HS-27A (cell line): ENCODE measurements at places on chromosomes 16 and 17.

DNA sequence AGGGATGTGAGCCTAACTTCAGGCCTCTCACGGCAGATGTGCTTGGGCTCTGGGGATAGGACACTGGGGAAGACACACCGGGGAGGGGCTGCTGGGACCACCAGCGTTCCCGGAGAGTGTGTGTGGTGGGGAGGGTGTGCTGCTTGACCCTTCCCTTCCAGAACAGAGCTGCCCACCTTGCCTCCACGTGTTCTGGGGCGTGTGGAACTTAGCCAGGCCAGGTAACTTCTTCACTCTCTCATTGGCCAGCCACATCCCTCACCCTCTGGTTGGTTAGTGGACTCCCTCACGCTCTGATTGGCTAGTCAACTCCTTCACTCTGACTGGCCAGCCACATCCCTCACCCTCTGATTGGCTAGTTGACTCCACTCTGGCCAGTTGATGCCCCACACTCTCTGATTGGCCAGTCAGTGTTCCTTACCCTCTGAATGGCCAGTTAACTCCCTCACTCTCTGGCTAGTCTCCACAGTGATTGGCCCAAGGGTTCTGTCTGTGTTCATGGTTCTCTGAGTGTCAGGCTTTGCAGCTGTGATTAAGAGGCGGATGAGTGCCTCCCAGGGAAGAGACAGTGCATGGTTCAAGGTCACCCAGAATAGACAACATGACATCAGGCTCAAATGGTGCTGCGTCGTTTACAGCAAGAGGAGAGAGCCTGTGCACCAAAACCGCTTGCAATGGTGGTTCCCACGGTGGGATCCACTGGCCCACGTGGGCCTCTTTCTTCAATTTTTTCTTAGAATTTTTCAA, 10.0 kb downstream of the TMEM235 start:
- no peak for DNase-seq

GRCh38 chr16:53642094-53642493, 61.6 kb downstream of the RPGRIP1L start:
- no peak for DNase-seq

- DNase-seq: no peak
These were observed 20.7 kb downstream of the SPNS2 start for GRCh38 chr17:4519361-4519788.

- DNase-seq: no peak
These were observed 74.5 kb downstream of the DNAH17 start for GRCh38 chr17:78502611-78503148.

DNA sequence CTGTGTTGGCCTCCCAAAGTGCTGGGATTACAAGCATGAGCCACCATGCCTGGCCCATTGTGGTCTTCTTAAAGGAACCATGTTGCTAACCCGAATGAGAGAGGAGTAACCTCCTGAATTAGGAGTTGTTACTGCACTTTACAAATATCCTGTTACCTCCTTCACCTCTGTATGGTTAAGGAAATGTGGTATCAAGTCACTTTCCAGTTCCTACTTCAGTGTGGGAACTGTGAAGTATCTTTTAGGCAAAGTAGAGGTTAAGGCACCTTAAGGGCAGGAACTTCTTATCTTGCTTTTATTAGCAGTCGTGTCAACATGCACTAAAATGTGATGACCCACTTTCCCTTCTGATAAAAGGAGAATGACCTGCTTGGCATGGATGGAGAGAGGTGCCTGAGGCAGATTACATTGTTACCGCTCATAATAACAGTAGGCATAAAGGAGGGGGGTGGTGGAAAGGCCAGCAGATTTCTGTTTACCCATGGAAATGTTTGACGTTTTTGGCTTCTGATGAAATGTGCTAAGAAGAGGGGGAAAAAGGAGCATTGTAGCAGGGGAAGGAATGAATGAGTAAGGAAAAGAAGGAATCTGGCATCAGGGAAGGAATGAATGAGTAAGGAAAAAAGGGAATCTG, 28.5 kb downstream of the FTO start:
- no peak for DNase-seq

GRCh38 chr16:77336637-77337036, 98.2 kb downstream of the ADAMTS18 start:
- DNase-seq: no peak

GRCh38 chr16:2206780-2207433, 1.7 kb downstream of the MLST8 start:
- DNase-seq: no peak

GRCh38 chr17:57926723-57927047, 28.5 kb downstream of the CUEDC1 start:
- DNase-seq: no peak

GRCh38 chr16:84597931-84598351, 19.9 kb downstream of the COTL1 start:
- DNase-seq: no peak

- no peak for DNase-seq
These were observed 19.4 kb downstream of the GNGT2 start for GRCh38 chr17:49190932-49191331.

GRCh38 chr17:45320931-45321461, 4.2 kb upstream of the MAP3K14 start:
- peak; percentile 97 for DNase-seq

GRCh38 chr16:57723170-57723569, 12.4 kb upstream of the KATNB1 start:
- no peak for DNase-seq

- no peak for DNase-seq
These were observed 13.7 kb downstream of the TIMM22 start for GRCh38 chr17:1010586-1010985.

- DNase-seq: no peak
These were observed 117.3 kb downstream of the CDH11 start for GRCh38 chr16:65004570-65004969.

- no peak for DNase-seq
These were observed 70.5 kb downstream of the AATF start for GRCh38 chr17:37019117-37019740.

DNA sequence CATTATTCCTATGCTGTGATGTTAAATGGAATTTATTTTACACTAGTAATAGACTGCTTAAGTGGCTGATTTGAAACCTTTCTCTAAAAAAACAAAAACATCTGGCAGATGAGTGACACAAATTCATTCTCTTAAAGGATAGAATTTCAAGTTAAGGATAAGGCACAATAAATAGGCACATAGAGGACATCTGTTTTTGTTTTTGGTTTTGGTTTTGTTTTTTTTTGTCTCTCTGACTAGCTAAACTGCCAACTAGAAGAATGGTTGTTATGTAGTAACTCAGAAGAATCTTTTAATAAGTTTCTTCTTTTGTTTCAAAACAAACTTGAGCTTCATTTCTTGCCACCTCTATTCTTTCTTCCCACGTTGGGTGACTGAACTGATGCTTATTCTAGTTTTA, 5.1 kb upstream of the VPS4A start:
- no peak for DNase-seq

GRCh38 chr17:7431231-7431630, 2.6 kb downstream of the SPEM3 start:
- DNase-seq: no peak

DNA sequence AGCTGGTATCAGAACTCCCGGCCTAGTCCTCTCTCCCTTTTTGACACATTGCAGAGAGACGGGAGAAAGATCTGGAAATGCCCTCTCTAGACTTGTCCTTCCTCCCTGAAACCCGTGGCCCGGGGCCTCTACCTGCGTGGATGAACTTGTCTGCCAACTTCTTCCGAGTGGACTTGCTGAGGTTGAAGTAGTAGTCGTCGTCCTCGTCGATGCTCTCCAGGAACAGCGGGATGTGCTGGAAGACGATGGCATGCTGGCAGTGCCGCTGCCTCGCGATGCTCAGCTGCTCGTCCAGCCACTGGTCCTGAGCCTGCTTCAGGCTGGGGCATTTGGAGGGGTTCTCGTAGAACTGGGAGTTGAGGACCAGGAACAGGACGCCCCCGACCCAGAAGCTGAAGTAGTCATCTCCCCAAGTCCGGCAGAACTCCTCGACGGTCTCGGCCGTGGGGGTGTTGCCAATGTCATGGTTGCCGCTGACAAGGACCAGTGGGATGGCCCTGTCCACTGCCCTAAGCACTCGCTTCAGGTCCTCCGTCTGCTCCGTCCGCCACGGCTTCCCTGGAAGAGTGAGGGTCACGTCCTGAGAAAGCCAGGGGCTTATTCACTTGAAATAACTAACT, 99.1 kb downstream of the CPPED1 start:
- DNase-seq: no peak

GRCh38 chr16:67548265-67549126, 13.8 kb upstream of the CTCF start:
- no peak for DNase-seq

DNA sequence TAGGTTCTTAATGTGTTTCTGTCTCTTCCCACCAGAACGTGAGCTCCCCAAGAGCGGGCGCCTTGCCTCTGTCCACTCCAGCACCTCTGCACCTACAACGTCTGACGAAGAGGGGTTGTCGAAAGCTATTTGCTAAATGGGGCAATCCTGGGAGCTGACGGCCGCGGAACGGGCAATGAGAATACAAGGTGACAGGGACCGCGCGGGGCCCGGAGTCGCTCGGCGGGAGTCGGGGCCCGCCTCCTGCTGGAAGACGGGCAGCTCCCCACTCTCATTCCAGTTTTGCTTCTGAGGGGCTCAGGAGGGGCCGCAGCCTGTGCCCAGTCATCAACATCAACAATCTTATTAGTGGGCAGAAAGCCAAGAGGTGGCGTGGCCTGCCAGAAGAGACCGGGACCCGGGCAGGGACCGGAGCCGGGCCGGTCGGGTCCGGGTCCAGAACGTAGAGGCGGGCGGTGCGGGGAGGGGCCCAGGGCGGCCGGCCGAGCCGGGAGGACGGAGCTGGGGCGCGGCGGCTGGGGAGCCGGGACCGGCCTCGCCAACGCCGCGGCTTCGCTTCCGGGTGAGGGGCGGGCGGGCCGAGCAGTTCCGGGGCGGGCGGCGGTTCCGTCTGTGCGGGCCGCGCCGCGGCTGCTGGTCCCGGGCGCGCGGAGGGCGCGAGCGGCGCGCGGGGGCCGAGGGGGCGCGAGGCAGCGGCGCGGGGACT, at the start of gene MOSMO:
Gene MOSMO, plus strand, starts transcription at position 603 of the 706 bp plus-strand sequence. CDS start 191 bp downstream, outside the sequence.
- DNase-seq: peak; percentile 20

DNA sequence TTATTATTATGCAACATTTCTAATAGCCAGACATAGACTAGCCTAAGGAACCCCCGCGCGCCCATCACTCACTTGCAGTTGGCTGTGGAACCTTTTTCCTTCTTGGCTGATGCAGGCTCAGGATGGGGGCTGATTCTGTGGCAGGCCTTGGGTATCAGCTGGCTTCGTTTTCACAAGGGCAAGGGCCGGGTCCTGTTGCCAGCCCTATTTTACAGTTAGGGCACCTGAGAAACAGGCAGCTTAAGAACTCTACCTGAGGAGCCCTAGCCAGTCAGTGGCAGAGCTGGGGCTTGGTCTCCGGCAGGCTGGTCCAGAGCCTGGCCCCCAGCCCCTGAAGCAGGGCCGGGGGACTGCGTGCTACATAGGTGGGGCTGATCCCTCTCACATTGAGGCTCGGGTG, 28.7 kb downstream of the ADGRG5 start:
- no peak for DNase-seq

- DNase-seq: no peak
These were observed 80.0 kb downstream of the IRX5 start for GRCh38 chr16:55010492-55011160.

GRCh38 chr17:20009302-20010098, at the start of gene SPECC1:
SPECC1 (plus strand) TSS chr17:20009359; CDS start chr17:20096652, 87,293 bp downstream.
- peak; percentile 36 for DNase-seq
